Frontal cortex (tissue), 4 donors: ENCODE measurements at places on chromosomes 13 and 19.

- no peak for DNase-seq
Observed at GRCh38 chr13:43551897-43552456, 234.8 kb downstream of the ENOX1 start.

DNA sequence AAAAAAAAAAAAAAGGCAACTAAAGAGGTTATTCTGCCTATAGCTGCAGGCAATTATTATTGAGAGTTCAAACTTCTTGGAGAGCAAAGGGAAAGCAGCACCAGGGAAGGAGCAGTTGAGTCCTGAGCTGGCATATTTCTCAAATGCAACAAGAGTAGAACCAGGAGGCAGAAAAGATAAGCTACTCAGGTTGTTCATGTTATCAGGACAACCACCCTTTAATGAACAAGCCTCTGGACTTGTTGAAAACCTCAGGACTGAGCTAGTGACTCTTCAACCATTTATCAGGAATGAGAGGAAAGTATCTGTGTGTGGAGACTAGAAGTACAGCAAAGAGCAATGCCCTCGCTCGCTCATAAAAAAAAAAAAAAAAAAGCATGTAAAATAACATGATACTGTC is 183.0 kb downstream of the KCTD12 start:
- DNase-seq = no peak

GRCh38 chr13:38733146-38733545 is 46.3 kb downstream of the FREM2 start:
- no peak for DNase-seq

- DNase-seq = no peak
Observed at GRCh38 chr13:44153496-44153895, 220.1 kb upstream of the SERP2 start.

DNA sequence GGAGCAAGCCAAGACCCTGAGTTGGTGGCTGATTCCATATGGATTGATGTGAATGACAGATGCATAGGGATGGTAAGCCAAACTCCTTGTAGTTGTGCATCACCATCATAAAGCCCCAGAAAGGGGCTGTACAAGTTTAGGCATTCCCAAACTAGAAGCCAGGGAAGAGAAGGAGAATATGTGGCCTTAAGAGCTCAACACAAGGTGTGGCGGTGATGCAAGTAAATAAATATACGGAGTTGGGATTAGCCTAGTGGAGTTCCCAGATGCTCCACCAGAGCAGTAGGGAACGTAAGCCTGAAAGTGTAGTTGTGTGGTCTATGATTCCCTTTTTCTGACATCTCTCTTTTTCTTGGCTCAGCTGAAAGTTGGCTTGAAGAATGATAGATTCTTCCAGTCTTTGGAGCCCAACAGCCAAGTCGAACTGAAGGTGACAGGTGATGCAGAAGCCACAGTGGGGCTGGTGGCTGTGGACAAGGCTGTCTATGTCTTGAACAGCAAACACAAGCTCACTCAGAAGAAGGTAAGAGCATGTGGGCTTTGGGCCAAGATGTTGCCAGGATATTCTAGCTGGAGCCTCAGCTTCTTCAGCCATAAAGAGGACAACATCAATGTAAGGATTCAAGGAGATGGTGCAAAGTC is 30.1 kb downstream of the RDH8 start:
- DNase-seq = no peak

- DNase-seq = peak; percentile 41
Observed at GRCh38 chr19:19405971-19406877, 749 bp downstream of the GATAD2A start.

DNA sequence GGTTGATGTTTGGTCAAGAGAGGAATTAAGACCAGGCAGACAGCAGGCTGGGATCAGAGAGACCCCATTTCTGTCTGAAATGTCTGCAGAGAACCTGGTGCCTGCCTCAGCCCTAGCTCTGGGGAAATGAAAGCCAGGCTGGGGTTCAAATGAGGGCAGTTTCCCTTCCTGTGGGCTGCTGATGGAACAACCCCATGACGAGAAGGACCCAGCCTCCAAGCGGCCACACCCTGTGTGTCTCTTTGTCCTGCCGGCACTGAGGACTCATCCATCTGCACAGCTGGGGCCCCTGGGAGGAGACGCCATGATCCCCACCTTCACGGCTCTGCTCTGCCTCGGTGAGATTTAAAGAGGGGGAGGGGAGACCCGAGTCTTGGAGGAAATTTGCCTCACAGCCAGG is at the start of gene LILRB4:
LILRB4 (plus strand) TSS at position 256 of the 400 bp plus-strand sequence; CDS start at position 305, 49 bp downstream.
- DNase-seq = no peak

GRCh38 chr13:111187960-111188541 is 72.9 kb downstream of the ARHGEF7 start:
- DNase-seq = no peak

DNA sequence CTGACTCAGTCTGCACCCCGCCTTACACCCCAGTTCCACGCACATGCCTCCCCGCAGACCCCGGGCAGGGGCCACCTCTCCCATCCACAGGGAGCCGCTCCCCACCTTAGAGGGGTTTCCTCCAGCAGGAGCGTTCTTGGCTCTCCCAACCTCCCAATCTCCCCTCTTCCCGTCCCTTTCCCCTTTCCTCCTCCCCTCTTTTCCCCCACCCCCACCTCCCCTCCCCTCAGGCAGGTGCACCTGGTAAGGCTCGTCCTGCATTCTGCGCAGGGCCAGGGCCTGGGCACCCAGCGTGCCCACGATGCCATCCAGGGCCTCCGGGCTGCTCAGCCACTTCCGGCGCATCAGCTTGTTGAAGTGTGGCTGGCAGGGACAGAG is 27.3 kb downstream of the EXOC3L2 start:
- DNase-seq = no peak

DNA sequence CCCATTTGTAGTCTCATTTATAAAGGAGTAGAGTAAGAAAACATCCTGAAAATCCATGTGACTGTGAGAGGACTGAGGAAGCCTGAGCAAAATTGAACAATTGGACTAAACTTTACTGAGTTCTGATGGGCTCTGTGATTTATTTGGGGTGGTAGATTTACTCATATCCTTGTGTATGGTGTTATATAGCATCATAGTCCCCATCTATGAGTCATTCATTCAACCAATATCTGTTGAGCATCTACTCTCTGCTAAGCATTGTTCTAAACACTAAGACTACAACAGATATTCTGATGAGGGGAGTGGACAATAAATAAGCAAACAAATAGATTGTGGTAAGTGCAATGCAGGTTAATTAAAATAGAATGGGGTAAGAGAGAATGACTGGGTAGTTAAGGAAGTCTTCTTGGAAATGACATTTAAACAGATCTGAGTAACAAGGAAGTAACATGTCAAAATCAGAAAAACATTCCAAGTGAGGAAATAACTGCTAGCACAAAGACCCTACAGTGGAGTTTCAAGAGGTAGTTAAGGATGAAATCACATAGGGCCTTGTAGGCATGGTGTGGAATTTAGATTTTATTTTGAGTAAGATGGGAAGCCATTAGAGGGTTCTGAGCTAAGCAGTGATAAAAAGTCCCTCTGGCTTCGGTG is 36.3 kb upstream of the MLNR start:
- DNase-seq = no peak

- no peak for DNase-seq
Observed at GRCh38 chr13:25281935-25282332, 5.4 kb downstream of the MTMR6 start.

- DNase-seq = no peak
Observed at GRCh38 chr19:21483589-21484170, 21.7 kb upstream of the ZNF429 start.

GRCh38 chr13:85298387-85298924 is 500.8 kb downstream of the SLITRK6 start:
- no peak for DNase-seq

DNA sequence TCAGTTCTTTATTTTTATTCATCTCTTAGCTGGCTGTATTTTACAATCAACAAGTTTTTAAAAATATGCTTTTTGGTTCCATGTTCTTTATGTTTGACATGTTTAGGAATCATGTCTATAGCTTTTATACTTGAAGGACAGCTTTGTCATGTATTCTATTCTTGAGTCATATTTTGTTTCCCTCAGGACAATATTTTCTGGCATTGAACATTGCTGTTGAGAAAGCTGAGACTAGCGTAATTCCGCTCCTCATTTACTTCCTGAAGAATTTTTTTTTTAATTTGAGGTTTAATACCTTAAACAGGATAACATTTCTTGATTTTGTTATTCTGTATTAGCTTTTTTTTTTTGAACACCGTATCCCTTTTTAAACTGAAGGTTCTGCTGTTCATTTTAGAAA is 53.2 kb downstream of the RB1 start:
- no peak for DNase-seq

GRCh38 chr19:17025991-17026658 is 485 bp downstream of the CPAMD8 start:
- DNase-seq = no peak

DNA sequence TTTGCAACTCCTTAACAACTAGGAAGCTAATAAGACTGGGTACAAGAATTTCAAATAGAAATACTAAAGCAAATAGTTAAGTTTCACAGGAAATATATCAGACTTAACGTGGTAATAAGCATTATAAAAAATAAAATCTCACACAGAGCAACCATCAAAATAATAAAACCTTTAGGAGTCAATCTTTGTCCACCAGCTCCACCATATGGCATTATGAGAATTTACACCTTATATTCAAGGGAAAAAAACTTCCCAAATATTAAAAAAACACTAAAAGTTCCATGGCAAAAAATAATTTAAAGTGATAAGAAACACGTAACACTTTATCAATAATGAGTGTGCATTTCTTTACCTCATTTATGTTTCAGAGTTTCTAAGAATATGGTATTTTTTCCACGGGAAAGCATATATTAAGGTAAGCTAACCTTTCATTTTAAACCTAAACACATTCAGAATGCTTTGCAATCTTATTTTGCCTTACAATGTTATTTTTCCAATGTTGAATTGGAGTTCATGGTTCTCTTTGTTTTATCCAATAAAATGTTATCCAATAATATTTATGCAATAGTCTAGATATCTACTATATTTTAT is 423.2 kb upstream of the SGCG start:
- no peak for DNase-seq

DNA sequence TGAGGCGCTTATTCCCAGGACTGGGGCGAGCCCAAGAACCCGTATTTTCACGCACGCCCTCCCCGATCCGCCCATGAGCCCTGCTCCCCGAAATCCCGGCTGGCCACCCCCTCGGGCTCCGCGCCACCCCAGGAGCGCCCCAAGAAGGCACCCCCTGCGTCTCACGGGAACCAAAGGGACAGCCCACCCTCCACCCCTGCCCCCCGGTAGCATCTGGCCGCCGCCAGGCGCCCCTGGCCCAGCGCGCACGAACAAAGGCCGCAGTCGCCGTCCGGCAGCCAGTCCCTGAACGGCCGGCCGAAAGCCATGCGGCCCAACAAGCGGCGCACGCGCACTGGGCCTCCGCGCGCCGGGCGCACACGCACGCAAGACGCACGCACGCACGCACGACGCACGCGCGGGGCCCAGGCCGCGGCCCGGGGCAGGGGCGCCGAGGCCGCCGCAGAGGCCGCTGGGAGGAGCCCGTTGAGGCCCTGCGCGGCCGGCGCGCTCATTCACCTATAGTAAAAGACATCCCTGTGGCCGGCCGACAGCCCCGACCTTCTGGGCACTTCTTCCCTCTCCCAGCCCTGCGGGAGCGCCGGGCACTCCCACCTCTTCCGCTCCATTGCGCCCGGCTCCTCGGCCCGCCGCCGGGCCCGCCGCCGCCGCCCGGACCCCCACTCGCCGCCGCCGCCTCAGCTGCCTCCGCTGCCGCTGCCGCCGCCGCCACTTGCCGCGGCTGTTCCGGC is 476 bp downstream of the MBD3 start:
- peak; percentile 97 for DNase-seq

- no peak for DNase-seq
Observed at GRCh38 chr19:4284176-4284958, 5.3 kb downstream of the SHD start.

GRCh38 chr19:58305932-58306323 is 751 bp downstream of the ERVK3-1 start:
- no peak for DNase-seq

- DNase-seq = peak; percentile 71
Observed at GRCh38 chr19:55080121-55080967, 4.7 kb downstream of the EPS8L1 start.

DNA sequence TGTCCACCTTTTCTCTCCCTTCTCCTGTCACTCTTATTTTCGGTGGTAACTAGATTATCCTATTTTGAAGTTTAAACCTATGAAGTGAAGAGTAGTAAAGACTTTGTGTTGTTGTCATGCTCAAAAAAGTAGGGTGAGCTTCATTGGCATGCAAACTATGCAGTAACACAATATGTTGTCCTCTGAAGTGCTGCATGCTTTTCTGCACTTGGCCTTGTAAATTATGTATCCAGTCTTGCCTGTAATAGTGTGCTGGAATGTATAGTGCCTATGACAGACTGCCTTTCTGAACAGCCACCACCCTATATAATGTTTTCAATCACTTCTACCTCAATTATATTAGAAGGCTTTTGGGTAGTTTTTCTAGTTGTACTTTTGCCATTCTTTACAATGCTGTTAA is 1198.2 kb upstream of the PCDH20 start:
- no peak for DNase-seq

GRCh38 chr13:59774491-59774971 is 389.2 kb downstream of the DIAPH3 start:
- DNase-seq = no peak

DNA sequence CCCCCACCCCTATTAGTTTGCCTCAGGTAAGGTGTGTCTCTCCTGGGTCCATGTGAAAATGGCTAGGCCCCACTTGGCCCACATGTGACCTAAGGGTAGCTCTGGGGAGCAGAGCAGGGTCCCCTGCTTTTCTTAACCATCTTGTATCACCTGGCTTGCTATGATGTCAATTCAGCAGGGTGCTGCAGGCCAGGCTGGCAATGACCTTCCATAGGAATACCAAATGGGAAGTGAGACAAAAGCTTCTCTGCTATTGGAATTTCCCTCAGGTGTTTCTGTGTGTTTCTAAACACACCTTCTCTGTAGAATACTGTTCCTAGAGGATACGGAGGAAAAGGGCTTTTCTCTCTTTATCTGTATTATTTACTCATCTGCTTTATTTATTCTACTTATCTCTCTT is 35.7 kb upstream of the DACH1 start:
- DNase-seq = no peak

GRCh38 chr13:37645181-37645740 is 46.7 kb upstream of the POSTN start:
- no peak for DNase-seq

DNA sequence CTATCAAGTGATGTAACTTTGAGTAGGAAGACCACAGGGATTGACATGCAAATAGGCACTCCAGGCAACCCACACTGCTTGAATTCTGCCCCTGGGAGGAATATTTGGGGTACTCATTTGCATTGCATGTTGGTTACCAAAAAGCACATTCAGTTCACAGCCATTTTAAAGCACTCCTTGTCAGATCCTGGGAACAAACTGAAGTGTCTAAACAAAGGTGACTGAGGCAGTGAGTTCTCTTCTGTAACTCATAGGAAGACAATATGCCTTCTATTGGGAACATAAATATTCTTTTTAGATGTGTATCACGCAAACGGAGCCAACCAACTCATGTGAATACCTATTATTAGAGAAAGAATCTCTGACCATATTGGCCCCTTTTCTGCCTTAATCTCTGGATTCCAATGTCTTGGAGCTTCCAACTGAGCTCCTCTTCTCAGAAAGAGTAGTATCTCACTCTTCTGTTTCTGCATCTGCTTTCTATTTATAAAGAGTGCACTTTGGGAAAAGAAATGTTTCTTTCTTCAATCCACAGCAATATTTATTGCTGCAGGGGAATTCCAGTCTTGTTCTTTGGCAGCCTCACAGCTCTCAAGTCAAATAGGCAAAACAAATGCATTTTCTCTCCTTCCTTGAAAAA is 125.7 kb upstream of the NBEA start:
- no peak for DNase-seq

GRCh38 chr19:49391581-49392399 is 3.7 kb downstream of the KASH5 start:
- DNase-seq = peak; percentile 62
